ENCODE measurements at places on chromosomes 16 and 17. TPM values are rescaled to one million over a fixed set of nuclear protein-coding genes. Genes with fewer than 3 reads are reported as not detected.

Gene PIRT
- not detected for total RNA-seq

Gene SMARCE1
- total RNA-seq: 82.1 TPM

Gene HOXB6
- 0.39 TPM for total RNA-seq

Gene PLXDC1
- total RNA-seq: 2.1 TPM

Gene PRSS27
- total RNA-seq: 2.2 TPM

Gene SLC43A2
- 0.52 TPM for total RNA-seq

DNA sequence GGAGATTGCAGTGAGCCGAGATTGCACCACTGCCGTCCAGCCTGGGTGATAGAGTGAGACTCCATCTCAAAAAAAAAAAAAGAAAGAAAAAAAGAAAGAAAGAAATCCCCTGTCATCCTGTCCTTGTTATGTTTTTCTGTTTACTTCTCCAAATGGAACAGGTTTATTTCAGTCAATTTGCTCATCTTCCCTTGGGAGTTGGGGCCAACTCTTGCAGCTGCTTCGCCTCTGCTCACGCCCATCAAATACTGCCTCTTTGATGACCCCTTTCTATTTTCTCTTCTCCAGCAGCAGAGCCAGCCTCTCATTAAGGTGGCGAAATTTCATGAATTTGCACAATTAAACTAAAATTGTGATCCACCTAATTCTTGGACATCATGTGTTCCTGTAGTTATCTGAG lies 173.4 kb downstream of the ZNF18 start:
- ATAC-seq: no peak
- H3K4me3 ChIP-seq: no peak overlapping the region
- no peak overlapping the region for H3K27ac ChIP-seq
- H3K4me1 ChIP-seq: no peaks in the 10 kb centered on the region
- peaks cover 7% of the 10 kb centered on the region for H3K27me3 ChIP-seq

GRCh38 chr17:49090878-49091594 lies 41.5 kb upstream of the B4GALNT2 start:
- H3K27ac ChIP-seq: no peak overlapping the region
- no peaks in the 10 kb centered on the region for H3K36me3 ChIP-seq
- no peaks in the 10 kb centered on the region for H3K4me1 ChIP-seq

GRCh38 chr17:50289991-50290702 lies 15.9 kb downstream of the TMEM92 start:
- ATAC-seq: peak; percentile 99
- H3K27me3 ChIP-seq: peaks cover 32% of the 10 kb centered on the region
- H3K4me1 ChIP-seq: peaks cover 12% of the 10 kb centered on the region
- peak overlapping the region; percentile 71 for H3K4me3 ChIP-seq
- H3K27ac ChIP-seq: peak overlapping the region; percentile 90
- no peaks in the 10 kb centered on the region for H3K36me3 ChIP-seq

DNA sequence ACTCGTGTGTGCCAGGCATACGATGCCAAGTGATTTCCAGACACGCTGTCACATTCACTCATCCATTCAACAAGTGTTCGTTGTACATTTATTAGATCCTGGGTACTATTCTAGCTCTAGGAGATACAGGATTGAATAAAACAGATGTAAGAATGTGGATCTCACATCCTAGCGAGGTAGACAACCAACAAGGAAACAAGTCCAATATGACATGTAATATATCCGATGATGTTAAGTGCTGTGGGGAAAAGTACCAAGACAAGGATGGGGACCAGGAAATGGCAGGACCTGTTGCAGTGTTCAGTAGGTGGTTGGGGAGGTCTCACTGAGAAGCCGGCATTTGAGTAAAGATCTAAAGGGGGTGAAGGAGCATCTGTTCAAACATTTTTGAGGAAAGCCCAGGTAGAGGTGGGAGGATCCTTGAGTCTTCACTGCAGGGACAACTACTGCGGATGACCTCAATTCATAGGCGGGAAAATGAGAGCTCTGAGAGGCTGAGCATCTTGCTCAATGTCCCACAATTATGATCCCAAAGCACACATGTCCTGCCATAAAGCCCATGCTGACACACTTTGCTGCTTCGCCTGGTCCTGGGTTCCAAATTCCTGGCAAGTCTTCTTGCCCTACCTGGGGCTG lies 129.4 kb downstream of the ASIC2 start:
- no peak overlapping the region for H3K27ac ChIP-seq
- H3K36me3 ChIP-seq: no peaks in the 10 kb centered on the region
- ATAC-seq: no peak
- no peak overlapping the region for H3K4me3 ChIP-seq
- peaks cover 38% of the 10 kb centered on the region for H3K27me3 ChIP-seq

DNA sequence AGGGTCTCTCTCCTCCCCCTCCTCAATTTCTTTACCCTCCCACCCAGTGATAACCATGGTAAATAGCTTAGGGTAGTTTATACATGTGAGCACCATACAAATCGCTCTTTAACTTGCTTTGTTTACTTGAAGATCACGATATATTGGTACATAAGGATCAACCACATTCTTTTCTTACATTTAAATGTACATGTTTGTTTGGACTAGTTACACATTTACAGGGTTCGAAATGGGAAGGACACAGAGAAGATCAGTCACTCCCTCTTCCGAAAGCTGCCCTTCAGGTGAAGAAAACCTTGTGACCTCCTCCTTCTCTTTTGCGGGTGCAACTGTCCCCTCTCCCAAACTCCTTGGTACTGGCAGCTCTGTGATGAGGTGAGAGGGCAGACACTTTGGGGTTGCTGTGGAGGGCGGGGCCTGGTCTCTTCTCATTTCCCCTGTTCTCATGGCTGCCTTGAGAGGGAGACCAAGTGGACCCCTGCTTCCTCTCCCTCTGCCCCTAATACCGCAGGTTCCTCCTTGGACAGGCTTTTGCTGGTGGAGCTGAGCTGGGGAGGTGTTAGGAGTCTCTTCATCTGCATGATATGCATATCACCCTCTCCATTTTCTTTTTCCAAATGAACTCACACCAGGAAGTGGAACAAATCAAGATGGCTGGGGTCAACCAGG lies 4.7 kb upstream of the PIK3R6 start:
- H3K4me1 ChIP-seq: peaks cover 21% of the 10 kb centered on the region
- H3K4me3 ChIP-seq: no peak overlapping the region
- ATAC-seq: no peak
- peaks cover under 1% of the 10 kb centered on the region for H3K36me3 ChIP-seq

DNA sequence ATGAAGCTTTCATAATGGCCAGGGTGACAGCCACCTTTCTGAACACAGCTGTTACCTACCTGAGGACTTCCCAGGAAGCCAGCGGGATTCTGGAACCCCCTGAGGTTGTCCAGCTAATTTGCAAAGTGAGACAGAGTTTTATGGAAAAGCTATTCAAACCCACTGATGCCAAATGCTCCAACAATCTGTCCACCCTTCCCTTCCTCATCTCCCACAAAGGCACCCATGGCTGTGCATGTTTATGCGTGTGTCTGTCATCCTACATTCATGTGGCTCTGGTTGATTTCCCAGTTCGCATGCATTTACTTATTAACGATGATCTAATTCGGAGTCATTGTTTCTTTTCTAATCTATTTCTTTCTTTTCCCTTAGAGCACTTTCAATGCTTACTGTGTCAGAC lies 217.1 kb downstream of the SLC39A11 start:
- no peak for ATAC-seq
- peaks cover 19% of the 10 kb centered on the region for H3K36me3 ChIP-seq
- no peak overlapping the region for H3K4me3 ChIP-seq
- H3K27me3 ChIP-seq: no peaks in the 10 kb centered on the region

DNA sequence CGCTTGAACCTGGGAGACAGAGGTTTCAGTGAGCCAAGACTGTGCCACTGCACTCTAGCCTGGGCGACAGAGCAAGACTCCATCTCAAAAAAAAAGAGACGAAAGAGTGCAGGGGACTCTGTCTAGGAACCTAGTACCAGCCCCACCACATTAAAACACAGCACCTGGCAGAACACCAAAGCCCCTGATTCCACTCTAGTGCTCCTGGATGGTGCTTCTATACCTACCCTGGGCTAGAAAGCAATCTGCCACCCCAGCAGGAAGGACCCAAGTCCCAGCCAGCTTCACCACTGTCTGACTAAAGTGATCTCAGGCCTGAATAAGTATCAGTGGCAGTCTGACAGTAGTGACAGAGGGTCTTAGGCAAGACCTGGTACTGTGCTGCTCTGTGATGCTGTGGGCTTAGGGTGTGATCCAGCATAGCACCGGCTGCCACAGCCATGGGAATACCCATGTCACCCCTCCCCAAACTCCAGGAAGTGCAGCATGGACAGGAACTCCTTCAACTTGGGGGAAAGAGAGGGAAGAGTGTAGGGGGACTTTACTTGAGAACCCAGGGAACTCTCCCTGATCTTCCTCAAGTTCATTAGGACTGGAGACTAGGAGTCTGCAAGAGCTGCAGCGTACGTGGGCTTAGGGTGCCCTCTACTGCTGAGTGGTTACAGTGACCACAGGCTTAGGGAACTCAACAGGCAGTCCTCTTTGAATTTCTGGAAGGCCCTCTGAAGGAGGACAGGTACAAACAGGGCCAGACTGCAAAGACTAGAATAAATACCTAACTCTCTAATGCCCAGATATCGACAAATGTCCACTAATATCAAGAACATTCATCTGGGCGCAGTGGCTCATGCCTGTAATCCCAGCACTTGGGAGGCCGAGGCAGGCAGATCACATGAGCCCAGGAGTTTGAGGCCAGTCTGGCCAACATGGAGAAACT lies 30.0 kb upstream of the RNF43 start:
- ATAC-seq: peak; percentile 95
- no peaks in the 10 kb centered on the region for H3K27me3 ChIP-seq
- H3K27ac ChIP-seq: peak overlapping the region; percentile 3
- H3K4me1 ChIP-seq: peaks cover 13% of the 10 kb centered on the region
- no peak overlapping the region for H3K4me3 ChIP-seq
- H3K36me3 ChIP-seq: no peaks in the 10 kb centered on the region

DNA sequence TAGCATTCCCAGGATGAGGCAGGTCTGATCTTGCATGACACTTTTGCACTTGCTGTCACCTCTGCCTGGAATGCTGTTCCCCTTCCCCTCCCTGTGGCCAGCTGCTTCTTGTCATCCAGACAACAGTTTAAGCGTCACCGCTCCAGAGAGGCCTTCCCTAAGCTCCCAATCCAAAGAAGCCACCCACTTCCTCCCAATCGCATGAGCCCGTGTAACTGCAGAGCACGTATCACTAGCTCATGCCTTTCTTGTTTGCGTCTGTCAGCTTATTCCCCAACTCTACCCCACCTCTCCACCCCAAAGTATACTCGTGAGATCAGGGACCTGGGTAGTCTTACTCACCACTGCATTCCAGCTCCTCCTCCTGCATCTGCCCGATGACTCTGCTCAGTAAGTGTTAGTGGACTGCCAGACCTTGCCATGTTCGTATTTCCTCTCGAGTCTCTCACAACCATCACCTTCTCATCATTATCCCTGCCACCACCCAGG lies 92.8 kb downstream of the GAS7 start:
- H3K27ac ChIP-seq: no peak overlapping the region
- no peaks in the 10 kb centered on the region for H3K36me3 ChIP-seq
- peaks cover 16% of the 10 kb centered on the region for H3K27me3 ChIP-seq
- no peaks in the 10 kb centered on the region for H3K4me1 ChIP-seq
- ATAC-seq: no peak

- peaks cover 30% of the 10 kb centered on the region for H3K27me3 ChIP-seq
- H3K27ac ChIP-seq: no peak overlapping the region
- H3K4me3 ChIP-seq: no peak overlapping the region
- ATAC-seq: no peak
Observed at GRCh38 chr16:24308200-24308599, 52.1 kb downstream of the CACNG3 start.

DNA sequence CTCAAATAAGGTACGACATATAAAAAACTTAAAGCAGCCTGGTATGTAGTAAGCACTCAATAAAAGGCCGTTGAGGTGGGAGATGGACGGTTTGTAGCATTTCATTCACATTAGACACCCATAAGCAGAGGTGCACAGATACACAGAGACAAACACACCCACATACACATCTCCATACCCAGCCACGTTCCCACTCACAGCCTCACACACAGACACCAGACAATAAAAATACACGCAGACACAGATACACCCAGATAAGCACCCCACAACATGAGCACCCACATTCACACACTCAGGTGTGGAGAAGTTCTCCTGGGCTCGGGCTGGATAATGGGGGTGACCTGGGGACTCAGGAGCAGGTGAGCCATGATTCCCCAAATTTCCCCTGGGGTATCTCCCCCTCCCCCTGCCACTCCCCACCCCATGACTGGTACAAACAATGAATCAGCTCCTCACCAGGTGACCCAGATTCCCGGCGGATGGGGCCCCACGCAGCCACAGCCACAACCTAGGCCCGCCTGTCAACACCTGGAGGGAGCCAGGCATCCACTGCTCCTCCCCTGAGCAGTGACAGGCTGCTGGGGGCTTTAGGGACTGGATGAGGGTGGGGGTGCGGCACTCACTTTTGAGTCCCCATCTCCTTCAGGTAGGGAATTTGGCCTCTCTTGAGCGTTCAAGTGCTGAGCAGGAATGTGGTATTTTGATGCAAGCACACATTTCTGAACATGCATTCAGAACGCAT lies 2.7 kb downstream of the DLX3 start:
- no peak for ATAC-seq
- peaks cover 6% of the 10 kb centered on the region for H3K36me3 ChIP-seq
- H3K4me3 ChIP-seq: peak overlapping the region; percentile 48
- no peak overlapping the region for H3K27ac ChIP-seq

DNA sequence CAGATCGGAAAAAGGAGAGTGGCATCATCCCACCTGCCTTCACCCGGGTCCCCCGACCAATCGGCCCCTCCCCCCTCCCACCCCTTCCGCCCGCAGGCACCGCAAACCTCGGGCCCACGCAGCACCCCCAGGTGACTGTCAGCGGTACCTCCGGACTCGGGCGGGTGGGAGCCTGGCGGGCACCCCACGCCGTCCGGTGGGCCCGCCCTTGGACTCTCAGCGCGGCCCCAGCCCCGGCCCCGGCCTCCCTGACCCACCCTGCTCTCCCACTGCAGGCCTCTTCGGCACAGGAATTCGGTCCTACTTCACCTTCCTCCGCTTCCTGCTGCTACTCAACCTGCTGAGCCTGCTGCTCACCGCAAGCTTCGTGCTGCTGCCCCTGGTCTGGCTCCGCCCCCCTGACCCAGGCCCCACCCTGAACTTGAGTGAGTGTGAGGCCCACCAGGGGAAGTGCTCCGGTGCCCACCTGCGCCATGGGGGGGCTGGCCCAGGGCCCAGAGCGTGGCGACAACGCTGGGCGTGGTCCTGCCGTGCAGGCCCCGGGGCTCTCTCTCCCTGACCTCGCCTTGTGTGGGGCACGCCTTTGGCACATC lies 1.6 kb downstream of the TMC8 start:
- ATAC-seq: peak; percentile 6
- peak overlapping the region; percentile 62 for H3K27ac ChIP-seq
- peaks cover 29% of the 10 kb centered on the region for H3K4me1 ChIP-seq
- H3K36me3 ChIP-seq: peaks cover 81% of the 10 kb centered on the region

- ATAC-seq: no peak
- no peak overlapping the region for H3K4me3 ChIP-seq
- no peaks in the 10 kb centered on the region for H3K36me3 ChIP-seq
Observed at GRCh38 chr16:66152181-66152580, 214.3 kb upstream of the CDH5 start.
